ENCODE measurements at places on chromosomes 7 and 10.

GRCh38 chr7:12703881-12704280 is 16.4 kb downstream of the ARL4A start:
- no peak for DNase-seq

- no peak for DNase-seq
Measured at GRCh38 chr7:137873524-137873923, 26.8 kb upstream of the DGKI start.

- DNase-seq = no peak
Measured at GRCh38 chr10:77007834-77008233, 629.8 kb downstream of the KCNMA1 start.

DNA sequence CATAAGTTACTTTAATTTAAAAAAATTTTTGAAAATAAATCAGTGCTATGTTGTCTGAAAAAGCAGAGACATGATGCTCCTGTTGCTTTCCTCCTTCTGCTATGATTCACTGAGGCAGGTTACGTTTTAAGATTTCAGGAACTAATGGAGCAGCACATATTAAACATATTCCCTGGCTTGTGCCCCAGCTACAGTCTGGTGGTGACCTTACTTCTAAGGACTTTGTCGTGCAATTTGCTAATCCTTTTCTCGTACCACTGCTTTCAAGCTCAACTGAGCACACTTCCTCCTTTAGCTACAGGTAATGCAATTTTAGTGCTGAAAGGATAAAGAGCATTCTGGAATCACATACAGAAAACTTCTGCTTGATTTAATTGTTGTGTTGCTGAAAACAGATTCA is 16.2 kb upstream of the PRR15 start:
- no peak for DNase-seq

DNA sequence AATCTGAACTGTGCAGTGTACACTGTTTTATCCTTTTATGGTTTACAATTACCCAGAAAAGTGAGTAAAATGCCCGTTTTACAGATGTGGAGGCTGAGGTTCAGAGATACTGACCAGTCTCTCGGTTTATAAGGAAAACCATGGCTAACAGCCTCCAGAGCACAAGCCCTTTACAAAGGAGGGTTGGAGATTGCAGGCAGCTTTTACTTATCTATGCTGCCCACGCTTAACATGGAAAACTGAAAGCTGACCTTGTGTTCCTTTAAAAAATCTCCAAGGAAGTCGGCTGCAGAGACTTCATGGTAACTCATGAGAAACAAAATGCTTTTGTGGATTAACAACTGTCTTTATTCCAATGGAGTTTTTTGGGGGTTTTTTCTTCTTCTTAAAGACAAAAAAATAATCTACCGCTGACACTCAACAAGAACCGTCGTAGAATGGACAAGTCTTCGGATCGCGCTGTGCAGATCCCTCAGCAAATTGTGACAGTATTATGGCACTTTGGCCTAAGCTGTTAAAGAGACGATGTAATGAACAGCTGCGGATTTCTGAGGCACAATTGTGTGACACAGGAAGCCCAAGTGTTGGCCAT is 654 bp upstream of the SLF2 start:
- no peak for DNase-seq

DNA sequence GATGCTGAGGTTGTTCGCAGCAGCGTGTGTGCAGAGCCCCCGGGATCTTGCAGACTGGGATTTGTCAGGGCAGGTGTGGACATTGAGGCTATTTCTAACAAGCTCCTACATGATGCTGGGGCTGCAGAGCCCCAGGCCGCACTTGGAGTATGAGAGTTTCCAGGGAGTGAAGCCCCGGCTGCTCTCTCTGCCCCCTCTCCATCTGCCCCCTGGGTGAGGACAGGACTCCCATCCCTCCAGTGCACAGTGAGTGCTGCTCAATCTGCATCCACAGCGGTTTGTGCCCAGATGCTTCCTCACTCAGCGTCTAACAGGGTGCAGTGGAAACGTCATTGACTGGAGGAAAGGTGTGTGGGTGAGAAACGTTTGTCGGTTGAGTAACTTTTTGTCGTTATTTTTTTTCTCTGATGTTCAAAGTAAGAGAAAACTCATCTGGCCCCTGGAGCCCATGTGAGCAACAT is 25.3 kb downstream of the IL2RA start:
- DNase-seq = no peak

GRCh38 chr7:136919820-136920219 is 51.4 kb downstream of the CHRM2 start:
- DNase-seq = no peak

- DNase-seq = no peak
Measured at GRCh38 chr10:30823651-30824050, 194.1 kb upstream of the LYZL2 start.

DNA sequence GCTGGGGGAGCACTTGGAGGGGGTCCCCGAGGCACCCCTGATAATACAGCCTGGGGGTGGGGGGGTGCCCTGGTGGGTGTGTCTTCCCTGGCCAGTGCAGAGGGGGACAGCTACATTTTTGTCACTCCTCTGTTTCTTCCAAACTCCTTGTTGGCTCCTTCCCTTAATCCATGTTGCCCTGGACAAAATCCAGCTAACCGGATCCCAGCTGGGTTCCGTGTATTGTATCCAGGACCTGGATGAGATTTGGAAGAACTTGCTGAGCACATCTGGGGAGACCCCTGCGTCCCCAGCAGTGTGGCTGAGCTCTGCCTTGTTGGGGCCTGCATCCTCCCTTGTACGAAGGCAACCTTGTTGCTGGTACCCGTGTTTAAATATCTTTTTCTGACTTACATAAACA is 86.8 kb upstream of the BTBD16 start:
- no peak for DNase-seq

DNA sequence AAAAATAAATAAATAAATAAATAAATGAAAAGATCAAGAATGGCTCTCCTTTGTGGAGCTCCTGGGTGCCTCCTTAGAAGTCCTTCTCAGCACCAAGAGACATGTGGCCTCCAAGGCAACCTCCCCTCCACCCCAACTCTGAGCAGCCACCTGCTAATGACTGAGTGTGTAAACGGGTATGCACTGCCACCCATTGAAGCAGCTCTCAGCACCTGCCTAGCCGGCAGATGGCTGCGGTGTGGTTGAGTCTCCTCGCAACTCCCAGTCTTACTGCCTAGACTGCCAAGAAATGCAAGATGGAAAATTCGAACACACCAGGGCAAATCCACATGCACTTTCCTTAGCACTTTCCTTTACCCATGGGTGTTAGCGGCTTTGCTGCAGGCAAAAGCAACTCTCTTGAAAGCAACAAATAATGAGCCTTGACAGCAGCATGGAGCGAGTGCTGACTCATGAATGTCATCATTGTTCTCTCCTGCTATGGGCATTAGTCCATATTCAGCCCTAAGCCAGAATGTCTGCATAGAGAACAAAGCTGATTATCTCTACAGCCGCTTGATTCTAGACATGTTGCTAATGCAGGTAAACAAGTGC is 913.9 kb upstream of the AUTS2 start:
- DNase-seq = no peak

- DNase-seq = no peak
Measured at GRCh38 chr10:111297351-111297848, 220.6 kb downstream of the ADRA2A start.

DNA sequence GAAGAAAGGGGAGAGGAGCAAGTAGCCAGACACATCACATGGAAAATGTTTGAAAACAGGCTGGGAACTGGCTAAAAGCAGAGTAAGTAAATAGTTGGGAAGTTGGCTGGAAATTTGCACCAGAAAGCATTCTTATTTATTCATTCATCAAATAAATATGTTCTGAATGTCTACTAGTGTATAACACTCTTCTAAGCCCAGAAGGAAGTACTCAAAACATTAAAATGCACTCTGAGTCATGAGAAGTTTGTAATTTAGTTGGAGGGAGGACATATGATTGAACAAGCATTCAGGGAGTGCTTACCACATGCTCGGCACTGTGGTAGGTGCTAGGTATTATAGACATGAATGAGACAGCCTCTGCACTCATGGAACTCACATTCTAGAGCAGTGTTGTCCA is 37.0 kb upstream of the CNNM1 start:
- DNase-seq = no peak

GRCh38 chr7:504221-505111 is 15.2 kb downstream of the PDGFA start:
- peak; percentile 24 for DNase-seq

DNA sequence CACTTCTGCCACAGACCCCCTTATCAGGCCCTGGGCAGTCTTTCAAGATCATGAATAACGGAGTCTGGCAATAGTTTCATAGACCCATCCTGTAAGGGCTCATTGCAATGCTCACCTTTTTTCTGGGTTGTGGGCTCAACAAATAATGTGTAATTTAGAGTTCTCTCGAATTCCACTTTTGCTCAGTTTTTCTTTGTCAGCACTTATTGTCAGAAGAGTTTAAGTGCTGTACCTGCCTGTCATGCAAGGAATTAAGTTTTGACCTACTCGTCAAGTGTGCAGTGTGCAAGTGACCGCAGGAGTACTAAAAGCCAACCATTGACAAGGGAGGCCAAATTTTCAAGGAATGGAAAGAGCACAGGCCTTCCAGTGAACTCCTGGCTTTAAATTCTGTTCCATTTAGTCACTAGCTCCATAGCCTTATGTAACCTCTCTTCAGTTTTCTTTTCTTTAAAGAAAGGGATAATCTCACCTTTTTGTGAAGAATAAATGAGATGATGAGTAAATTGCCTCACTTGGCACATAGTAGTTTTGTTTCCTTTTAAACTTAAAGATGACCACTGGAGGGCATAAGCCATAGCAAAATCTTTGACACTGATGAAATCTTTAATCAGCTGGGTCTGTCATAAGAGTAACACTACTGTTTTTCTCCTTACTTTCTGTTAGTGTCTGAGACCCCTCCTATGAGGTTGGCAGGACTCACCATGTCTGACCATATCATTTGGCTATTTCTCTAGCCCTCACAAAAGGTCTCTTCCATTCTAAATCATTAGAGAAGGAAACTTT is 313.3 kb downstream of the TYW1 start:
- no peak for DNase-seq

DNA sequence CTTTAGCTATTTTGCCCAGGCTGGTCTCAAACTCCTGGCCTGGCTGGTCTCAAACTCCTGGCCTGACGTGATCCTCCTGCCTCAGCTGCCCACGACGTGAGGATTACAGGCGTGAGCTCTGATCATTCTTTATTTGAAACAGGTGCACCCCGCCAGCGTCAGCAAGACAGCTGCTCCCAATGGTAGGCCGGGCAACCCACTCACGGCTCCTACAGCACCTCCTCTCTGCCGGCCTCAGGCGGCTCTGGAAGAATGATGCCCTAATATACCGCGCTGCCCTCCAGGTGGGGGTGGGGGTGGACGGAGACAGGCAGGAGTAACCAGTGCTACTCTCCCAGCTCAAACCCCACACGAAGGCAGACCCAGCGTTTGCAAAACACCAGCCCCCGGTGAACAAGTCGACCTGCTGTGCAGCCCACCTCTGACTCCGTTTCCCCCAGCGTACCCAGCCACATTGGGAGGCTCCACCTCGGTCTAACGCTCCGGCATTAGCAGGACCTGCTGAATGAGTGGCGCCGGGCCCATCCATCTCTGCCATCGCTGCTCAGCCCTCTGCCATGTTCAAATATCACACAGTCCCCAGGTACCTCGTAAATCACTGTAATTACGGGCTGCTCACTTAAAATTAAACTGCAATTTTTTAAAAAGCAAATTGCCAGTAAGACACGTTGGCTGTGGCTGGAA is 148.6 kb downstream of the ELFN1 start:
- no peak for DNase-seq

DNA sequence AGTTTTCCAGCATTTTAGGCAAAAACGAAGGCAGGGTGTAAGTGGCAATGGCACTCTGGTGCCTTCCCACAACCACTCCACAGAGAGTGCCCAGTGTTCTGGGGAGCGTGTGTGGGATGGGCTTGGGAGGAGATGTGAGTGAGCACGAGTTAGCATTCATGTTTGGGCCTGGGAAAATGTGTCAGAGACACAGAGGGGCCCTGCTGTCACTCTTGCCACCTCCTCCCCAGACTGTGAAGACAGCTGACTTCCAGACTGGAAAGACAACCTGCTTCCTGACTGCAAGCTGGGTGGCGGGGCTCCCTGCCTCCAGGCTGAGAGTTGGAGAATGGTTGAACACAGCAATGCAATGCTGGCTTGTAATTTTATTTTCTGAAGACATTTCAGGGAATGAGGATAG is 454.5 kb upstream of the ZMIZ1 start:
- DNase-seq = no peak

DNA sequence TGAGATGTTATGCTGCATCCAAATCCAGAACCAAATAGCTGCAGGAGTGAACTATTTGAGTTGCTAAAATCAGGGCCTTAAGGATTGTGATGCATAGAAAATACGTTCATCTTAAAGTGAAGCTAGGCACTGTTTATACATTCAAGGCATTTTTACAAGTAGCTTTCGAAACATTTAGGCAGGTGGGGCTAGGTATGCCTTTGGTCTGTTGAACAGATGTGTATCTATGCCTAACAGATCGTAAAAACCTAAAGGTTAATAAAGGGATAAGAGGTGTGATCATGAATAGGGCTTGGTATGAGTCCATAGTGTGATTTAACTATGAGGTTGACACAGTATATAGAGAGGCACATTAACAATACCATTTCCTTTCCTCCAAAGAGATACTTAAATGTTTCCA is 262.5 kb downstream of the SEMA3D start:
- DNase-seq = no peak

DNA sequence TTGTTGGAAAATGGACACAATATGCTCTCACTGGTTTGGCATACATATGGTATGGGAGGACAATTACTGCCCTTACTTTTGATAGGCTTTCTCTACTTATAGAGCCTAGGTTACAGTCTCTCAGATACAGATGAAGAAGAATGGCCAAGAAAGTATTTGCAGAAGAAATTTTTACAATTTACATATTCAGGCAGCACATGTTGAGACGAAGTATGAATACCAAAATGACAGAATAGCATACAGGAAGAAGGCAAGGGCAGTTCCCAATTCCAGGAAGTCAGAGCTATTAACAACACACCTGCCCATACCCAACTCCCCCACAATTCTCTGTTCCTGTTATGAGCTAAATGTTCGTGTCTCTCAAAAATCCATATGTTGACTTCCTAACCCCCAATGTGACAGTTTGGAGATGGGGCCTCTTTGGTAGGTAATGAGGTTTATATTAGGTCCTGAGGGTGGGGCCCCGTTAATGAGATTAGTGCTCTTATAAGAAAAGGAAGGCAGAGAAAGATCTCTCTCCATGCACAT is 67.8 kb downstream of the DOCK4 start:
- DNase-seq = no peak

DNA sequence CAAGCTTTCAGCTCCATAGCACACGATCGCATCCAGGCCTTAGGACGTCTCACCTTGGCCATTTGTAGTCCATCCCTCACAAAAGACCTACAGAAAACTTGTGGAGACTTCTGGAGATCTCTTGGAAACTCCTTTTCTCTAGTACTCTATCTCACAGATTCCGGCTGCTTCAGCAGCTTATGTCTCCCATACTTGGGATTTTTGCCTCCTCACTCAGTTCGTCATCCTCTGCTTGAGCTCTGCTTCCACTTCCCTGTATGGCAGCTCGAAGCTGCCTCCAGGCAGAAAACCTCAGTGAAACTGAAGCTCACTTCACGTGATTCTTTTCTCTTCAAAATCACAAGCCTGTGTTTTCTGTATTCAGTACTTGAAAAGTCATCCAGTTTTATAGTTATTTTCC is 178.7 kb upstream of the GDF10 start:
- no peak for DNase-seq

- DNase-seq = peak; percentile 91
Measured at GRCh38 chr10:13684252-13684791, 97.6 kb downstream of the PRPF18 start.

All from left hindlimb (tissue), 1 donor.